ENCODE measurements at places on chromosomes 5 and 9. TPM values are rescaled to one million over a fixed set of nuclear protein-coding genes. Genes with fewer than 3 reads are reported as not detected.

DNA sequence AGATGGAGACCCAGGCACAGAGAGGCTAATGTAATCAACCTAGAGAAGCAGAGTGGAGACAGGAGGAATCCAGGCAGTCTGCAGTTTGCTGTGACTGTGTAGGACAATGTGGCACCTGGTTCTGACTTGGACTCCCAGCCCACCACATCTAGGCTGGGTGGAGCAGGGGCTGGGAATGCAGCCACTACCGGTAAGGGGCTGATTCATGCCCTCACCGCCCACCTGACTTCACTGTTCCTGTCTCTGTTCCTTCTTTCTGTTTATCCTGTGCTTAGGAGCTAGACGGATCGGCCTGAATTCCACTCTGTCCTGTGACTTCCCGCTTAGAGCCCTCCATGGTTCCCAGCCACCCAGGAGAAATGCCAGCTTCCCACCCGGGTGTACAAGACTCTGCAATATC lies 2.6 kb downstream of the PDLIM4 start:
- no peak overlapping the region for H3K4me3 ChIP-seq
- H3K27ac ChIP-seq, result no peak overlapping the region
- no peaks in the 10 kb centered on the region for H3K36me3 ChIP-seq
- DNase-seq, result no peak
- H3K4me1 ChIP-seq, result no peaks in the 10 kb centered on the region
- H3K27me3 ChIP-seq, result no peaks in the 10 kb centered on the region

GRCh38 chr9:35203528-35203927 lies 41.7 kb downstream of the UNC13B start:
- no peaks in the 10 kb centered on the region for H3K4me1 ChIP-seq
- DNase-seq, result no peak
- no peak overlapping the region for H3K4me3 ChIP-seq
- H3K27ac ChIP-seq, result no peak overlapping the region
- H3K27me3 ChIP-seq, result no peaks in the 10 kb centered on the region
- H3K36me3 ChIP-seq, result no peaks in the 10 kb centered on the region

DNA sequence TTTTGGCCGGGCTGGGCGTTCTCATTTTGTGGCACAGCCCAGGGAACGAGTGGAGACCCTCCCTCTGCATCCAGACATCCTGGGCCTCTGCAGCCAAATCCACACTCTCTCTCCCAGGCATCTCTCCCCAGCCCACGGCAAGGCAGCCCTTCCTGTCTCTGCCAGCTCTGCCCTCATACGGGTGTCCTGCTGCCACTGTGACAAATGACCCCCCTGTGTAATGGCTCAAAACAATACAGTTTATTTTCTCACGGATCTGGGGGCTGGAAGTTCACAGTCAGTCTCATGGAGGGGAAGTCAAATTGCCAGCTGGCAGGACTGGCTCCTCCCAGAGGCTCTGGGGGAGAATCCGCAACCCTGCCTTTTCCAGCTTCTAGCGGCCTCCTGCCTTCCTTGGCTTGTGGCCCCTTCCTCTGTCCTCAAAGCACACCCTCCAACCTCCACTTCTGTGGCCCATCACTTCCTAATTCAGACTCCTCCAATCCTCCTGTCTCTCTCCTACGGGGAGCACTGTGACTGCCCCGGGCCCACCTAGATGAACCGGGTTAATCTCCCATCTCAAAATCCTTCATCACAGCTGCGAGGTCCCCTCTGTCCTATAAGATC lies 70.2 kb upstream of the COL5A1 start:
- DNase-seq, result no peak
- H3K27ac ChIP-seq, result no peak overlapping the region
- H3K4me1 ChIP-seq, result no peaks in the 10 kb centered on the region
- H3K27me3 ChIP-seq, result no peaks in the 10 kb centered on the region
- H3K36me3 ChIP-seq, result no peaks in the 10 kb centered on the region

- no peak for DNase-seq
- H3K36me3 ChIP-seq, result no peaks in the 10 kb centered on the region
- H3K4me1 ChIP-seq, result no peaks in the 10 kb centered on the region
- no peaks in the 10 kb centered on the region for H3K27me3 ChIP-seq
- no peak overlapping the region for H3K27ac ChIP-seq
These were observed 75.6 kb upstream of the SNCAIP start for GRCh38 chr5:122236270-122237040.

GRCh38 chr5:153618307-153618706 lies 127.8 kb downstream of the GRIA1 start:
- H3K27ac ChIP-seq, result no peak overlapping the region
- no peaks in the 10 kb centered on the region for H3K4me1 ChIP-seq
- no peaks in the 10 kb centered on the region for H3K27me3 ChIP-seq
- no peak for DNase-seq
- H3K36me3 ChIP-seq, result no peaks in the 10 kb centered on the region

HACD4 gene
- total RNA-seq, result 4.4 TPM

TMEM38B gene
- total RNA-seq, result 19.2 TPM

ELL2 gene
- total RNA-seq, result 90.6 TPM
